D341Med (cell line): ENCODE measurements at places on chromosomes 12 and 14.

GRCh38 chr12:92550254-92550653 lies 152.5 kb upstream of the PLEKHG7 start:
- no peak for DNase-seq

DNA sequence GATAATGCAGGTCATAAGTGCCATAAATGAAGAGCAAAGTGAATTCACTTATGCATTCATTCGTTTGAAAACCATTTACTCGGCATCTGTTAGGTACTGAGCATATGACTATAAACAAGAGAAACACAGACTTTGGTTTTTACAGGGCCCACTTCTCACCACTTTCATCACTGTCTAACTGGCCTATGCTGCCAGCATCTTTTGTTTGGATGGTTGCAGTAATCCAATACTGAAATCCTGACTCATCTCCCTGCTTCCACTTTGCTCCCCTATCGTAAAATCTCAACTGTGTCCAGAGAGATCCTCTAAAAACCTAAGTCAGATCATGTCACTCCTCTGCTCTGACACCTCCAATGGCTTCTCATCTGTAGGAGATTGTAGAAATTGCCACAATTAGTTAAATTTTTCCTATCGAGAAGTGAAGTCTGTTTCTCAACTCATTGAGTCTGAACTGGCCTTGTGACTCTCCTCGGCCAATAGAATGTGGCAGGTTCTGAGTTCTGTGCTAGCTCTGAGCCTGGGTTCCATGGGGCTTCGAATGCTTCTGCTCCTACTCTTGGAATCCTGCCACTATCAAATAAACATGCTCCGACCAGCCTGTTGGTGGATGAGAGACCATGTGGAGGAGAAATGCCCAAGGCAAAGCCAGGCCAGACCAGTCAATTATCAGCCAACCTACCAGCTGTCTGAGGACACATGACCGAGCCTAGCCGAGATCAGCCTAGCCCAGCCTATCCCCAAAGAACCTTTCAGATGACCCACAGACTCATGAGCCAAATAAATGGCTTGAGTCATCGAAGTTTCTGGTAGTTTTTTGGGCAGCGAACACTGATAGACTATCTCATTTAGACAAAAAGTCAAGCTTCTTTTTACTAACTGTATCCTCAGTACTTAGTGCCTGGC lies 2.2 kb upstream of the BATF start:
- no peak for DNase-seq

DNA sequence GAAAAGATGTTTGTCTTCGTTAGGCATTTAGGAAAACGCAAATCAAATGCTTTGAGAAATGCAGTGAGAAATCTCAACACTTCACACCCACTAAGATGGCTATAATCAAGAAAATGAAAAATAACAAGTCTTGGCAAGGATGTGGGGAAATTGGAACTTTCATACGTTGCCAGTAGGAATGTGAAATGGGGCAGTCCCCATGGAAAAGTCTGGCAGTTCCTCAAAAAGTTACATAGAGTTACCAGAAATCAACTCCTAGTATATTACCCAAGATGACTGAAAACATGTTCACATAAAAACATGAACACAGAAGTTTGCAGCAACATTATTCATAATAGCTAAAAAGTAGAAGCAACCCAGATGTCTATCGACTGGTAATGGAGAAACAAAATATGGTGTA lies 41.5 kb upstream of the LRTM2 start:
- no peak for DNase-seq

DNA sequence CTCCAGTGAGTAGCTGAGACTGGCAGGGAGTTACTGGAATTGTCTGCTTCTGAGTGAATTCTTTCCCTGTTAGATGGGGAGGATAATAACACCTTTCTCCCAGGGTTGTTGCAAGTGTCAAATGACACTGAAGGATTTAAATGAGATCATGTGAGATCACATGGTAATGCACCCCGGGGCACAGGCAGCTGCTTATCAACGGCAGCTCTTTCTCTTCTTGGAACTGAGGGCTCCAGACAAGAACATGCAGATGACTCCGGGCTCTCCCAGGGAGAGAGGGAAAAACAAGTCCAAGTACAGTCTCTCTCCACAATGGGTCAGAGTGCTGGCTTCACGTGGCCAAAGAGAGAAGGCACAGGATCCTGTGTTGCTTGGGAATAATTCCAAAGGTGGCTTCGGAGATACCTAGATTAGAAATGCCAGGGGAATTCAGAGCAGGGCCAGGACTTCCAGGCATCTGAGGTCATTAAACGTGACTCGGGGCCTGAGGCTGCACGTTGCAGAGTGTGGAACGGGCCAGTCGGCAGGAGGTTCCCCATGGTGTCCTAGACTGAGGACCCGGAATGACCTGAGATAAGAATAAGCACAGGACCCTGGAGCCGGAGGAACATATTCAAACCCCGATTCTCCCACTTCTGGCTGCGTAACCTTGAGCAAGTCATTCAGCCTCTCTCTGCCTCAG lies 109.2 kb downstream of the PRMT8 start:
- no peak for DNase-seq

- no peak for DNase-seq
Measured at GRCh38 chr12:109729371-109729781, 15.8 kb downstream of the FAM222A start.

DNA sequence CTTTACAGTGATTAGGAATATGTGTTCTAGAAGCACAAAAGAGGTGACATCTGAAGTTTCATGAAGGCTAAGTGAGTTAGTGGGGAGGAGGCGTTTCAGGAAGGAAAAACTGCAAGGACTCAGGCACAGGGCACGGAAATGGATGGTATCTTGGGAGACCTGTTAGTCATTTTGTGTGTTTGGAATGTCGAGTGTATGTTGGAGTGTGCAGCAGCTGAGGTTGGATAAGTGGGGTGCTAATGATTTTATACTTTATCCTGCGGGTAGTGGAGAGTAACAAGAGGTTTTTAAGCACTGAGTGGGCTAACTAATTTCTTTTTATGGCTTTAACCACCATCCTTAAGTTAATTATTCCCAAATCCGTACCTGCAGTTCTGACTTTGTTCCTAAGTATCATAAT lies 571.5 kb upstream of the FBXO33 start:
- DNase-seq: no peak

DNA sequence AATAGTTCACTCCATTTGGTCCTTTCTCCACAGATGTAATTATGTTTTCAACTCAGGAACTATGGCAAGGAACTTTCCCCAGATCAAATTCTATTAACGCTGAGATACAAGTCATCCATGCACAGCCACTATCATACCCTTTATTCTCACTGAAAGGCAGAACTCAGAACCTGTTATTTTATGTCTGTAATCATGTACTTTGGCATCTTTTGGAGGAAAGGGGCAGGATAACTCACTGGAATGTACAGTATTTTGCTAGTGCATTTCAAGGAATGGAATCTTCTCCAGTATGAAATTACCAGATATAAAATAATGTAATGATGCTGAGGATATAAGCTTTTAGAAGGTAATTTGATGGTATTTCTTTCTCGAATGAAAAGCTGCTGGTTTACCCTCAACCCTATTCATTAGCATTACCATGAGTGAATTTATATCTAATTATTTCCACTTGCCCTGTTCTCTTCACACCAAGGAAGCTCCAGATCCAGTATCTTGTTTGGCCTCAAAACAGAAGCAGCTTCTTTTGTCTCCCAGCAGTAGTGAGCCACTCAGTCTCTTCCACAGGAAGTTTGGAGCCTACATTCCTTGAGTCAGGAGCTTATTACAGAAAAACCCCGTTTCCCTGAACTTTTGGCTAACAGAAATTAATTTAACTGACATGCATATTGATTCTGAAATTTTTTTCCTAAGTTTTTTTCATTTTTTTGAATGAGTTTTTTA lies 10.0 kb upstream of the AMHR2 start:
- DNase-seq: no peak

DNA sequence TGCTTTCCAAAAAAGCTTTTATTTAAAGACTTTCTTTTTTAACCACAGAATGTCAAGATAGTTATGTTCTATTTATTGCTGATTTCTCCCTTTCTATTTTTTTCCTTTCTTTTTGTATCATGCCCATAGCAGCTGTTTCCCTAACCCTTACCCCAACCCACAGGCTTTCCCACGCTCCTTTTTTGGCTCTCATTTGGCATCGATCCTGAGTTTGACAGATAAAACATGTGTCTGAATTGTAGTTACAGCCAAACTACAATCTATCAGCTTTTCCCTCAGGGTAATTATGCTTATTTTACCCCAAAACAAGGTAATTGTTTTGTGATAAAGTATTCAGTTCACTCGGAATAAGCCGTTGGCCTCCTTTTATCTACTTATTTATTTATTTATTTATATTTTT lies 46.7 kb downstream of the PDE3A start:
- DNase-seq: no peak

DNA sequence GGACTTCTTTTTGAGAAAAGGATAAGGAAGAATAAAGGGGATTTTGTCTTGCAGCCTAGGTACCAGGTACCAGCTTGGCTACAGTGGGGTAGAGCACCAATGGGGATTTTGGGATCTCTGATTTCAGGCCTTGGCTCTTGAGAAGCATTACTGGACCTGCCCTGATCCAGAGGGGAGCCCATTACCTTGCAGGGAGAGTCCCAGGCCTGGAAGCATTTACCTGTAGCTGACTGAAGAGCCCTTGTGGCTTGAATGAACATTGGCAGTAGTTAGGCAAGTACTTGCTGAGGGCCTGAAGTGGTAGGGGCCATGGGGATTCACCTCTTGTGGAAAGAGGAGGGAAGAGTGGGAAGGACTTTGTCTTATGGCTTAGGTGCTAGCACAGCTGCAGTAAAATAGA lies 308.2 kb upstream of the FBXO33 start:
- DNase-seq: no peak

DNA sequence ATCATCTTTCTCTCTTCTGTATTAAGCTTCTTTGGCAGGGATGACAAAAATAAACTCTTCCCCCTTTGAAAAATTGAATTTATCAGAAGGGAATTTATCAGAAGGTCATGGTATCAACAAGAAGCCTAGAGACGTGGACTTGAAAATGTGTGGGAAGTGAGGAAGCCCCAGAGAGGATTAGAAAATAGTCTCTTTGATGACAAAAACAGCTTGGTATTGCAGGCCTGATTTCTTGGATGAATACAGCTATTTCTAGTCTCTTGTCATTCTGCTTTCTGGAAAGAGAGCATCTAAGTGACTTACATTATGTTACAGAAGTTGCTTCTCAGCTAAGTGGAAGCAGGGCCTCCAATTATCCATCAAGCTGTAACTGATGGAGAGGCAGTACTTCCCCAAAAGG lies 111.1 kb downstream of the KITLG start:
- no peak for DNase-seq

- no peak for DNase-seq
Measured at GRCh38 chr14:59015482-59015881, 173.0 kb upstream of the DAAM1 start.

GRCh38 chr12:62967701-62968100 lies 32.8 kb upstream of the PPM1H start:
- DNase-seq: no peak
